Activated CD4-positive, alpha-beta memory T cell treated with anti-CD3 and anti-CD28 coated beads, Interleukin-2, amount 10 ng/mL, durations not matched to agents 7 days and 5 days (primary cell): ENCODE measurements at places on chromosomes 12 and 14. TPM values are rescaled to one million over a fixed set of nuclear protein-coding genes. Genes with fewer than 3 reads are reported as not detected.

FGF23 gene
- not detected for total RNA-seq

P2RX2 gene
- not detected for total RNA-seq

TMEM179 gene
- total RNA-seq, result not detected

SPTB gene
- 0.10 TPM for total RNA-seq

SYNDIG1L gene
- total RNA-seq, result not detected

NANOG gene
- not detected for total RNA-seq

KRT77 gene
- not detected for total RNA-seq

FOXM1 gene
- total RNA-seq, result 109 TPM

TAPBPL gene
- 45.0 TPM for total RNA-seq

LGR5 gene
- total RNA-seq, result not detected

SLC35F4 gene
- not detected for total RNA-seq

NCAPD2 gene
- total RNA-seq, result 156 TPM

KRT73 gene
- not detected for total RNA-seq

RTL1 gene
- not detected for total RNA-seq

SLC6A15 gene
- total RNA-seq, result not detected

GZMB gene
- total RNA-seq, result 682 TPM

ITPR2 gene
- total RNA-seq, result 31.7 TPM

FOXA1 gene
- not detected for total RNA-seq

NID2 gene
- 0.18 TPM for total RNA-seq

CLEC1B gene
- not detected for total RNA-seq

BMAL2 gene
- 28.8 TPM for total RNA-seq

LMNTD1 gene
- total RNA-seq, result not detected

SMOC1 gene
- total RNA-seq, result not detected

KRT78 gene
- not detected for total RNA-seq

CLEC6A gene
- total RNA-seq, result not detected

USP5 gene
- total RNA-seq, result 109 TPM

FGD4 gene
- 0.15 TPM for total RNA-seq
